ENCODE measurements at places on chromosomes 11 and 22.
A peak's percentile ranks its signal among the peaks of the same experiment; 100 is the strongest.

DNA sequence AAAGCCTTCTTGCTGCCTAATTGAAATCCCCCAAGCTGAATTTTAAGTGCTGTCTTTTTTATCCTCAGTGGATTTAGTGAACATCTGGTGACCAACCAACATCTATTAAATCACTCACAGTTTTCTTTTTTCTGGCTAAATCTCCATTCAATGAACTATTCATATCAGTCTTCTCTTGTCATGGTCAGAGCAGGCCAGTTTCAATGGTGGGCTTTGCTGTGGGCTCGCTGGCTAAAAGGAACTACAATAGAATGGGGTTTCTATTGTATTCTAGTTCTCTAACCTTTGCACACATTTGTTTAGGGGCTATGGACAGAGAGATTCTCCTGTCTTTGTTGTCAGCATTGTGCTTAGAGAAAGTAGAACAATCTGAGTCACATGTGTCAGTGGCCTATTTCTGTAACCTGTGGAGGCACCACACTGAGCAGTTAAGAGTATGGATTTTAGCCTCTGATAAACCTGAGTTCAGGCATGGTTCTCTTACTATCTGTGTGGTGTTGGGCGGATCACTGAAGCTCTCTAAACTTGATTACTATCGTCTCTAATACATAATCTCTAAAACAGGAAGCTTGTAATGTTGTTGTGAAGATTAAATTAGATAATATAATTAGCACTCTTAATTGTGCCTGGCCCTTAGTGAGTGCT is 94.2 kb upstream of the CADM1 start:
- no peak for DNase-seq

- no peak for DNase-seq
These were observed 85.8 kb downstream of the RELT start for GRCh38 chr11:73461964-73462363.

DNA sequence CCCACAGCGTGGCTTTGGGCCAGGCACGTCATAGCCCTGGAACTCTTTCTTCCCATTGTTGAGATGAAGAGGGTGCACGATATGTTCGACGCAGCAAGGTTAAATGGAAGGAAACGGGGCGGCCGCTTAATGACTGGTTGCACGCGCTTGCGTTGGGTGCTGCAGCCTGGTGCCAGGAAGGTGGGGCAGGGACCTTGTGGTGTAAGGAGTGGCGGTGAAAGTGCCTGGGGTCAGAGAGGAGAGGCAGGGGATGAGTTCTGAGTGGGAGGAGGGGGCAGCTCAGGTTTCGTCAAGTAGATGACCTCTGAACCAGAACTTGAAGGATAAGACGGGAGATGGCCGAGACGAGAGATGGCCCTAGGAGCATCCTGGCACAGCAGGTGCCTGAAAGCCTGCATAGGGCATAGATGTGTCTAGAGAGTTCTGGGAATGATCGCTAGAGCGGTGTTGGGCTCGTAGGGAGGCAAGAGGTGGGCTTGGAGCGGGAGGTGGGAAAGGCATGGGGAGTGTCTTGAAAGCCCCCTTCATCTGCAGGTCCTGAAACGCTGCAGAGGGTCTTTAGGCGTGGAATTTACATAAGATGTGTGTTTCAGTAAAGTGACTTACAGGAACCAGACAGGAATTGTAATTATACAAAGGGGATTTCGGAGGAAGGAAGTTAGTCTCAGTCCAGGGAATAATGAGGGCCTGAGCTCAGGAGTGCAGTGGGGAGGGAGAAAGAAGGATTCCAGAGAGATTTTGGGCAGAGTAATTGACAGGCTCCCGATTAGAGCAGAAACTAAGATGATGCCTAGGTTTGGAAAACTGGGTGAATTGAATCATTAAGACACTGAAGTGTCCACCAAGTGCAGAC is 43.2 kb upstream of the CLDN5 start:
- DNase-seq = no peak

- DNase-seq = no peak
These were observed 44.9 kb downstream of the CD82 start for GRCh38 chr11:44610186-44610955.

DNA sequence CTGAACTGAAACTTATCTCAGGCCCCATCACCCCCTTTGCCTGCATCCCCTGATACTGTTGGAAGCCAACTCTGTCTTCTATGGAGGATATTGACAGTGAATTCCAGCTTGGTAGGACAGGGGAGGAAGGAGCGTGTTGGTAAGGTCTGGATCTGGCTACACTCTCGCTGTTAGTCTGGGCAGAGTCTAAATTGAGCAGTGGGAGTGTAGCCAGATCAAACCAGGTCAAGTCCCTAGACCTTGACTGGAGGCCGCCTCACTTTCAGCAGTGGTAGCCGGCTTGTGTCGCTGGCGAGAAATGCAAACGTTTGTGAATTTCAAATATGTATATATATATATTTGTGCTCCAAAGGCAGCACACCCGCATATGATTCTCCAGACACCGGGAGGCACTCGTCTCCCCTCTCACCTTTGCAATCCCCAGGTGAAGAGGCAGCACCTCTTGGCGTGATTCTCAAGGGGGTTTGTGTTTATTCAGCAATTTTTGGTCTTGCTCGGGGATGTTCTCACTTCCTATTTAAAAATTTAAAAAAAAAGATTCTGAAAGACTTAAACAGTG is 26.7 kb downstream of the DHCR7 start:
- no peak for DNase-seq

DNA sequence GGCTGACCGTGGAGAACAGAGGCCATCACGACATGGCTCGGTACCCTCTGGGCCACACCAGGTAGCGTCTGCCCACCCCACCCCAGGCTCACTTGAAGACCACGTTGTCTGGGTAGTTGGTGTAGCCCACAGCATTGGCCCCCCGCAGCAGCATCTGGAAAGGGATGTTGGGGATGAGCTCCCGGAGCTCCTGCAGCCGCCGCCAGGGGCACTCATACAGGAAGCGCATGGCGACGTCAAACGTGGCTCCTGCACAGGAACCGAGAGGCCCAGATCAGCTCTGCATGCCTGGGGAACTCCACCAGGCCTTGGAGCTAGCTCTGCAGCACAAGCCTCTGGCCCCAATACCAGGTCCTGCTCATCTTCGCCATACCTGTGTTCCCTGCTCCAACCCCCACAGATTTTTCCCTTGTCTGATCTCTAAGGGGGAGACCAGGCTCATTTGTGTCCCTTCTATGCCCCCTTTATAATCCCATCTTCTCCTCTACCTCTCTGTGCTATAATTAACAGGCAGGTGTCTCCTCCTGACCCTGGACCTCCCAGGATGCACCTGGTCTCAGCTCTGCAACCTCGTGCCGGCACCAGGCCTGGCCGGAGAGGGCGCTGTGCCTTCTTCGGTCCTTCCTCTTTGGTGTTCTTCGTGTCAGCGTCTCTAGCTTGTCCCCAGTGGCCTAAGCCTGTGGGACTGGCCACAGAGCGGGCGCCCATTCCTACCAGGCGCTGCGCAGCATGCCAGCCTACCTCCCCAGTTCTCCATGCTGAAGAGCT is 5.0 kb upstream of the LRFN4 start:
- no peak for DNase-seq

GRCh38 chr11:112783945-112784322 is 177.3 kb upstream of the NCAM1 start:
- DNase-seq = no peak

GRCh38 chr11:34192481-34193401 is 87.3 kb downstream of the NAT10 start:
- DNase-seq = peak; percentile 93

- no peak for DNase-seq
These were observed 224.6 kb upstream of the ISX start for GRCh38 chr22:34841331-34841771.

GRCh38 chr11:8721609-8722500 is 39.3 kb downstream of the RPL27A start:
- DNase-seq = peak; percentile 72

DNA sequence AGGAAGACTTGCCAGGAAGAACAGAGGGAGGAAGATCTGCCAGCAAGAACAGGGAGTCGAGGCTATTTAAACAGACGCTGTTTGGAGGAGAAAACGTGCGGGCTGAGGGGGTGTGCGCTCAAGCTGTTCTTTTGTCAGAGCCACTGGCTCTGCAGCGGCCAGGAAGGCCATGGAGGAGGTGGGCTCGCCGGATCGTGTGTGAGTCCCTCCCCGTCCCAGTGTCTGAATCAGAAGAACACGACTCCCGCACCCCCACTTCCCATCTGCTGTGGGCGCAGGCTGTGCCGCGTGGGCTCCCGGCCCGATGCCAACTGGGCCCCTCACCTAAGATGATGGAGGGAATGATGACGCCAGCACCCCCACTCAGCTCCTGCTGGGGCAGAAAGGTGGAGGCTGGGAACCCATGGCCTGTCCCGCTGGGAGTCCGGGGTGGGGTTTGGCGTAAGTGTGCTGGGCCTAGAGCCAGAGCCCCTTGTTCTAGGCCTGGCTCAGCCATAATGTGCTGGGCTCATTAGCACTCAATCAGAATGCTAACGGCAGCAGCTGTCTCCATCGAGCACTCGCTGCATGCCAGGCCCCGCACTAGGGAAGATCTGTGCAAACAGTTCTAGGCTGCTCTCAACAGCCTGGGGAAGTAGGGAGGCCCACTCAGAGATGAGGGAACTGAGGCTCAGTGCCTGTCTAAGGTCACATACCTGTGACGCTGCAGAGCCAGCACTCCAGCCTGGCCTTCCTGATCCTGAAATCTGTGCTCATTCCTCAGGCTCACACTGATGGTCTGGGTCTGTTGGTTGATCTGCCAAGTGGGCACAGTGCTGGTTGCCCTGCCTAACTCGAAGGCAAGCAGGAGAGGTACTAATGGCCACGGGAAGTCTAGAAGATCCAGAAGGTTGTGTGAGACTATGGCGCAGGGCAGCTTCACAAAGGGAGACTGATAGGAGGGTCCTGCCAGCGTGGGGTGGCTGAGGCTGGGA is 11.5 kb downstream of the NPTXR start:
- DNase-seq = no peak

GRCh38 chr11:45648931-45649330 is 16.5 kb downstream of the CHST1 start:
- no peak for DNase-seq

DNA sequence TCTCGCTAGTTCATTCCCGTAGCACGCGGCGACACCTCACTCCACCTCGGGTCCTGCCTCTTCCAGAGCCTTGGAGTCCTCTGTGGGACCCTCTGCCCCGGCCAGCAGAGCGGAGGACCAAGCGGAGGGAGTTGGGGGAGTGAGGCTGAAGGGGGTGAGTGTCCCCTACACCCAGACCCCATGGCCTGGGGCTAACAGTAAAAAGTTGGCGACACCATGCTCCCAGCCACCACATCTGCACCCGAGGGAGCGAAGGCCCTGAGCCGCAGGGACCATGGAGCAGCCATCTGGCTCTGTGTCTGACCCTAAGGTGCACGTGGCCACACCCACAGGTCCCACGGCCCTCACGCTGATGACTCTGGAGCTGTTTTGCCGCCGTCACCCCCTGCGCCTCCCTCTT is 293.8 kb downstream of the BRD1 start:
- no peak for DNase-seq

All from iris pigment epithelial cell (primary cell).